Caco-2 (cell line): ENCODE measurements at places on chromosomes 4 and X. TPM values are rescaled to one million over a fixed set of nuclear protein-coding genes. Genes with fewer than 3 reads are reported as not detected.

- no peak for DNase-seq
Observed at GRCh38 chr4:7872264-7872771, 67.3 kb downstream of the AFAP1 start.

DNA sequence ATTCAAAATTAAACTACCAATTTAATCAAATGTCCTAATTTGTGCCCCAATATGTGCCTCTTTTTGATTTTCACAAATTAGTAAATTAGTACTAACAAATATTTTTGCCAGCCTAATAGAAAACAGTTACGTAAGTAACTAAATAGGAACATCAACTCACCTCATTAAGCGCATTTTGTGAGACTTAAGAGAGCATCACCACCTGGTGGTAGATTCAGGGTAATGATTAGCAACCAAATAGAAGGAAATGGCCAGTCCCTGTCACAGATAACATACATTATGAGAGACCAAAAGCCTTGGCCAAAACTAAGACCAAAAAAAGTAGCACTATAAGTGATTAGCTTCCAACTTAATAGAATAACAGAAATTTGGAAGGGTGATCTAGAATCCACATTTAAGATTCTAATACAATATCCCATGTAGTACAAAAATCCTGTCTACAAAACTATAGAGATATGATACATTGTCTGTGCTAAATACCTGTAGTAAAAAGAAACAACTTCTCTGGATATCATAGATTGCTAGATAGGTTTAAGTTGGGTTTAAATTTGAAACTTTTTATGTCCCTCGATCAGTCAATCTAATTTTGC, 46.7 kb downstream of the C4orf46 start:
- DNase-seq, result peak; percentile 44

The APBB2 gene
- total RNA-seq, result 80.7 and 88.6 TPM in 2 replicates

DNA sequence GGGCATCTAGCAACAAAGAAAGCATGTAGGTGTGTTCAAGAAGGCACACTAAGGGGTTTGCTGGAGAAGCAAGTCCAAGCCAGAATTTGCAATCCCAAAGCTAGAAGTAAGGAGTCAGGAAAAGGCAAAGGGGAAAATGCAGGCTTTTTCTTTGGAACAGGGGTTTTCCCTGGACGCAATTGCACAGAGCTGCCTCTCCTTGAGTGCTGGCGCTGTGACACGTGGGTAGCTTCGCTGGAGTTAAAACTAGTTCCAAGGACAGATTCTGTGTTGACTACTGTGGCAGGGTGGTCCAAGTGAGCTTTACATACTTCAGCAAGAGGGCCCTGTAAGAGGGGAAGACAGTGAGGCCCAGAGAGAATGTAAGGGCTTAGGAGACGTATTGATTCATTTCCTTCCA, 277.1 kb downstream of the ADGRA3 start:
- DNase-seq, result no peak

The GLRA2 gene
- not detected in 2 replicates for total RNA-seq

The NMU gene
- total RNA-seq, result not detected in 2 replicates

GRCh38 chrX:136271300-136271699, 20.1 kb upstream of the MAP7D3 start:
- no peak for DNase-seq

- DNase-seq, result no peak
Observed at GRCh38 chrX:37075892-37076595, 67.9 kb downstream of the FAM47C start.

GRCh38 chr4:23855912-23856605, 33.8 kb downstream of the PPARGC1A start:
- DNase-seq, result no peak

DNA sequence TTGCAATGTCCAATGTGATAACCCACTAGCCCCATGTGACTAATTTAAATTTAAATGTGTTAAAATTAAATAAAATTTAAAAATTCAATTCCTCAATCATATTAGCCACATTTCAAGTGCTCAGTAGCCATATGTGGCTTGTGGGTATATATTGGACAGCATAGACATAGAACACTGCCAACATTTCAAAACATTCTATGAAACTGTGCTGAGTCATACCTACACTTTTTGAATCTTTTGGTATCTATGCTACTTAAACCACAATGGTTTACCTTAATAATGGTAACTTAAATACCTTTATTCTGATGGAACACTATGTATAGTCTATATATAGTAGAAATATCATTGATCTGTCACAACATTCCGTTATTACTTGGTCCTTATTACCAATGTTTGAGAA, 223.4 kb upstream of the ATOH1 start:
- no peak for DNase-seq

- DNase-seq, result no peak
Observed at GRCh38 chrX:154727418-154727817, 23.5 kb downstream of the GAB3 start.

The TRO gene
- total RNA-seq, result not detected in 2 replicates

The VSIG1 gene
- not detected in 2 replicates for total RNA-seq

The IGSF1 gene
- total RNA-seq, result 1.00 and 1.4 TPM in 2 replicates

DNA sequence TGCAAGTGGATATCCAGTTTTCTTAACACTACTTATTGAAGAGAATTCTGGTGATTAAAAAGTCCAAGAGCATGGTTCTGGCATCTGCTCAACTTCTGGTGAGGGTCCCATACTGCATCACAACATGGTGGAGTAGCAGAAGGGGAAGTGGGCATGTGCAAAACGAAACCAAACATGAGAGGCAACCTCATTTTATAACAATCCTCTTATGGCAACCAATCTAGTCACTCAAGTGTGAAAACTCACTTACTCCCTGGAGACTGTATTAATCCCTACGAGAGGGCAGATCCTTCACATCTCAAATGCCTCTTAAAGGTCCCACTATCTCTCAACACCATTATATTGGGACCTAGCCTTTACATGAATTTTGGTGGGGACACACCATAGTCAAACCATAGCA, 55.4 kb upstream of the TRO start:
- DNase-seq, result no peak

DNA sequence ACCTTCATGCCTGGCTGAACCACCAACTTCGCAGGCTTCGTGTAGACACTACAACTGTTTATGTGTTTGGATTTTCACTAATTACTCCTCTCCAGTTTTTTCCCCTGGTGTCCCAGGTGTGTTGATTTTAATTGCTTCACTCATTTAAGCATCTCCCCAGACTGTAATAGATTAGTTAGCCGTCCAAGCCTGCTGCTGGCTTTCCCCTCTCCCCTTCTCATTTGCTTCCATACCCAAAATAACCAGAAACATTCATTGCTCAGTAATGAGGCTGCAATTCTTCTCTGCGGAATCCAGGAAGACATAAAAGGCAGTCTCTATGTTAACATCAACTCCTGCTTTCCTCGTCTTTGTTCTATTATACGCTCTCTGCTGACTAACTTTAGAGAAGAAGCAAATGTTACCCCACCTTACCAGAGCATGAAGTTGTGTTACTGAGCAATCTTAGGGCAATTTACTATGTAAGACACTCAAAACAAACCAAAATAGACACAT, 37.9 kb upstream of the SCRG1 start:
- no peak for DNase-seq

DNA sequence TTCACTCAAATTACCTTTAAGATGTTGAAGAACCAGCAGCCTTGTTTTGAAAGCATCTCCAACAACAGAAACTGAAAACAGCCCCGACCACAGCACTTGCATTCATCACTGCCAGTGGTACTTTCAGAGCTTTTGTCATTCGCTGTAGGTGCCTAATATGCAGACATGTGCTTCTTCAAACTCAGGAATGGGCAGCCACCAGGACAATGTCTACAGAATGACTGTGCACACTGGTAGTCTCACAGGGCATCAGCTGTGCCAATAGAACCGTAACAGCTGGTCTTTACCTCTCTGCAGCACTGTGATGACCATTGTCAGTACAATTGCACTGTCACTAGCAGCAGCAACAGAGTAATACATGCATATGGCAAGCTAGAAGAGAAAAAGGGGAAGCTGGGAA, 1149.7 kb downstream of the STPG2 start:
- DNase-seq, result no peak

DNA sequence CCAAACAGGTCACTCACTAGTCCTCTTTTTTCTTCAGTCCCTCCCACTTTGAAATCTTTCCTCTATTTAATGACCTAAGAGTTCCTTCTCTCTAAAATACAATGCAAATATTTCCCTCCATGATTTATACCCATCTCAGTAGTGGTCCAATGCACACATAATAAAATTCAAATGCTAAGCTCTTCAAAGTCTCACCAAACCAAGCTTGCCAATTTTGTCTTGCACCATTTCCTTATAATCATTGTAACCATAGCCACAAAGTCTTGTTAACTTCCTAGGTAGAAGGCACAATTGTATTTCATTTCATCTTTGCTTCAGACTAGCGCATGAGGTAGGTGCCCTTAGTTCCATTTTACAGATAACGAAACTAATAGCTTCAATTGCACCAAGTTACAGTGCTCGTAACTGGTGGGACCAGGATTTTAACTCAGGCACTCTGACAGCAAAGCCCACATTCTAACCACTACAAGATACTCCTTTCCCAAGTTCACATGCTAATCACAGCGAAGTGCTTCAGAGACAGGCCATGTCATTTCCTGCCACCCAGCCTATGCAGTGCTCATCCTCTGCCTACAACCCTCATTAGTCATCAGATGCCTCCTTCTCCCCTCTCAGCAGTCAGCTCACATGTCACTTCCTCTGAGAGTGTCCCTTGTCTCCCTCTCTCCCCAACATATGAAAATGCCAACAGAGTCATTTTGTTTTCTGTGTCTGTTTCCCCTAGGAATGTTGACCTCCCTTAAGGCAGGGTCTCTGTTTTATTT, 66.9 kb upstream of the PPARGC1A start:
- no peak for DNase-seq
